Endothelial cell of umbilical vein (primary cell): ENCODE measurements at places on chromosomes 4 and X. TPM values are rescaled to one million over a fixed set of nuclear protein-coding genes. Genes with fewer than 3 reads are reported as not detected.

The UTP14A gene
- total RNA-seq: 23.5 and 27.7 TPM in 2 replicates

- no peak for DNase-seq
Measured at GRCh38 chr4:124610211-124610610, 102.3 kb downstream of the ANKRD50 start.

- no peak for DNase-seq
Measured at GRCh38 chrX:121165930-121166359, 118.5 kb downstream of the GLUD2 start.

DNA sequence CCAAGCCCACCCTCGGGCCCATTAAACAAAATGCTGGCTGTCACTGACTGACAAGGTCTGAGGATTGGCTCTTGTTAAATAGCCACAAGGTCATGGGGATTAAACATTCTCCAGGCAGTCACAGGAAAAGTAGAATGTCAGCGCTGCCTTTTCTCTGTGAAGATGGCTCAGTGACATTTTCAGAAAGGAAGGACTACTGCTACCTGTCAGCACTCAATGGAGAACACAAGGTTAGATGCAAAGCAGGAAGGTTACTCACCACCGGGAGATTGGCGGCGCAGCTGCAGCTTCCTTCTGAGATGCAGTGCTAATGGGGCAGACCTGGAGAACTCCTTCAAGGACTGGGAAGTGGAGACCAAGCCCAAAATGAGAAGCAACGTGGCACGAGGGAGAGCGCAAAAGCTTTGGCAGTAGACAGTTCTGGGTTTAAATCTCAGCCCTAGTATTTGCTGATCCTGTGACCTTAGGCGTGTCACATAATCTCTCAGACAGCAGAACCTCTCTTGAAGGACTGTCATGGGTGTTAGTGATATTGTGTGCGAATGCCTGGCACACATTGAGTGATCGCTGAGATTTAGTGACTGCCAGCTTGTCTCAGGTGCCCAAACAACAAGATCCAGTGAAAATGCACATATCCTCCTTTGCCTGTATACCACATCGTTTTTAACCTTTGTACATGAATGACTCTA, 213.1 kb upstream of the BOD1L1 start:
- no peak for DNase-seq

The TEX13C gene
- total RNA-seq: not detected in 2 replicates

The ADGRG4 gene
- 0.04 and 0.05 TPM in 2 replicates for total RNA-seq

GRCh38 chr4:174402470-174403176, 118.9 kb downstream of the CEP44 start:
- DNase-seq: no peak

The ANKRD37 gene
- 4.0 and 4.2 TPM in 2 replicates for total RNA-seq

The DCAF8L2 gene
- 0.15 TPM in 1 of 2 replicates, not detected in the other for total RNA-seq

The F8A2 gene
- total RNA-seq: not detected in 2 replicates

- no peak for DNase-seq
Measured at GRCh38 chr4:98779088-98779487, 120.7 kb upstream of the TSPAN5 start.

DNA sequence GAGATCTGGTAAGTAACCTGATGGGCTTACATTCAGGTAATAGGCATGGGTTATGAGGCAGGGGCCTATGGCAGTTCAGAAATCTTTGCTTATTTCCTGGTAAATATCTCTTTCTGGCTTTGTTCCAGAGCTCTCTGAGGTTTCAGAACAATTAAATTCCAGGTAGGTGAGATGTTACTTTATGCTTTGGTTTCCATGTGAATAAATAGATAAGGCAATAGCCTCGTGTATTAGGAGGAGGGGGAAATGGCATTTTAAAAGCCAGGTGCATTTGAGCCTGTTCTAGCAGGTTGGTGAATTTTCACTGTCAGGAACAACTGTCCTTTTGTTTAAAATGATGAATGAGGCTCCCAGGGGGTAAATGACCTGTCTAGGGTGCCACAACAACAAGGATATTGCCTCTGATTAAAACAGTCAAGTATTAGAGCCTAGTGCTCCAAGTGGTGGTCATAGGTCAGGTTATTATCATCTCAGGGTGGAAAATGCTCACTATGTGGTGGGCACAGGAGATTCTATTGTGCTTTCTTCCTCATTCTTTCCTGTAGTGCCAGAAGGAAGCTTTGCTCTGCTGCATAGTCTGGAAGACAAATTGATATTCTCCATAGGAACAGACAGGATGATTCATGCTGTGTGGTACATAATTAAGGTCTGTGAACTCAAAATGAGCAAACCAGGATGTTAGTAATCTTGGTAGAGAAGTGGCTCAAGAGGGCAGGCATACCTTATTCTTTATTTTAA, 296.2 kb downstream of the INPP4B start:
- peak; percentile 88 for DNase-seq

The ARL13A gene
- not detected in 2 replicates for total RNA-seq

DNA sequence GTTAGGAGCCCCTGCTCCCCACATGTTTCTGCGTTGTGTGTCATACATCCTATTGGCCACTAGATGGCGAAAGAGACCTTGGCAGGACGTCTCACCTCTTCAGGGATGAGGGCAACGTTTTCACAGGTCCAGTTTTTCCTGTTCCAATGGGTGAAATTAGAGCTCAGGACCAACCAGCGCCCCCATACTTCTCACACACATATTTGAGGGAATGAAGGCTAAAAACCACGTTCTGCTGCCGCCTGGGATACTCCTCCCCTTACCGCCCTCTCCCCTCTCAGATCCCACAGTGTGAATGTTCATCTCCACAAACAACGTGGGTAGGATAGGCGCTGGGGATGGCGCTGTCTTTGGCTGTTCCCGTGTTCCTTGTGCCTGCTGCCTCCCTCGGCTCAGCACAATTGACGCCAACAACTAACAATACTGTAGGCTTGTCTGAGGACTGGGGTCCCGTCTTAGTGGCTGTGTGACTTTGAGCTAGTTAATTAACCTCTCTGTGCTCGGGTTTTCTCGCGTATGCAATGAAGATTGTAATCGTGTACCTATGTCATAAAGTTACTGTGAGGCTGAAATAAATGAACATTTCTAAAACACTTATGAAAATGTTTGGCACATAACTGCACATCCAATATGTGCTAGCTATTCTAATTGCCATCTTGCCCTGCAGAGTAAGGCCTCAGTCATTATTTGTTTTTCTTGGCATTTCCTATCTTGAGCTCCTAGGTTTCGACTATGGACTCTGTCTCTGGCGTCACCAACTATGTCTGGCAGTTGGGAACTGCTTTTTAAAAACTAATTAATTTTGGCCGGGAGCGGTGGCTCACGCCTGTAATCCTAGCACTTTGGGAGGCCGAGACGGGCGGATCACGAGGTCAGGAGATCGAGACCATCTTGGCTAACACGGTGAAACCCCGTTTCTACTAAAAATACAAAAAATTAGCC, 181.3 kb upstream of the STK26 start:
- peak; percentile 19 for DNase-seq
